NCI-H1417 treated with DMSO at 0.1 percent for 48 hours (cell line): ENCODE measurements at places on chromosomes 12 and 14.

DNA sequence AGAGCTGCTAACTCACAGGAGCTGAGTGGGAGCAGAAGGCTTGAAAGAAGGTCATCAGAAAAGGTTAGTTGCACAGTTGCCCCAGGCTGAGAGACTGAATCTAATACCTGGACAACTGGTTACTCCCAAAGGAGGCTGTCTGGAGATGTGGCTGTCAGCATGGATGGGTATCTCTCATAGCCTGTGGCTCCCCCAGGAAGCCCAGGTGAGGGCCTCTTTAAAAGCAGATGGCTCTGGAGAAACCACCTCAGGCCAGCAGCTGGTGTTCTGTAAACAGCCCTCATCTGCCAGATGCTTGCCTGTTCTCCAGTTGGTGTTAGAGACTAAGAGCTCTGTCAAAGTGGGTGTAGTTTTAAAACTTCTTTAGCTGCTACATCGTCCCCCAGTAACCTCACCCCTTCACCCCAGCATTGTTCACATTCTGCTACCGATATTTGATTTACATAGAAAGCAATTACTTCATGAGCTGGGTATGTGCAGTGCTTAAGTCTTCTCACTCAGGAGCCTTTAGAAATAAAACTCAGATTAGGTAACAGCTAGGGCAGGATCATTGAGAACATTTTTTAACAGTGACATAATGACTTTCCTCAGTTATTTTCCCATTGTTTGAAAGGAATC lies 25.8 kb downstream of the DACT1 start:
- peak; percentile 15 for DNase-seq

GRCh38 chr12:53950789-53951576 lies 3.7 kb upstream of the HOXC12 start:
- DNase-seq, result no peak

DNA sequence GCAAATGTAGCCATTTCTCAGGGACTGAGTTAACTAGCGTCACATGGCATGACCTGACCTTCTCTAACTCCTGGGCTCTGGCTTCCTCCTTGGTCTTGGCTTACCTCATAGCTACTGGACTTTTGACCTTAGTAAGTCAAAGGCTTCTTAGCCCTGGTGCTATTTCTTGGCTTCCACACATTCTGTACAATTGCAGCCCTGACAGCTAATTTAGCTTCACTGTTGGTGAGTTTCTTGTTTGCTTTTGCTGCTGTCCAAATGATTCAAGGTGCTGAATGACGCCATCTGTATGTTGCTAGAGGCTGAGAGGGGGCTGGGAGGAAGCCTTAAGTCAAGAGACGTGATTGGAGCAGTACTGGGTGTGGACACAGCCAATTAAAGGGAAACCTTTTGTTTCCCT lies 202.7 kb downstream of the PRKD1 start:
- DNase-seq, result no peak

DNA sequence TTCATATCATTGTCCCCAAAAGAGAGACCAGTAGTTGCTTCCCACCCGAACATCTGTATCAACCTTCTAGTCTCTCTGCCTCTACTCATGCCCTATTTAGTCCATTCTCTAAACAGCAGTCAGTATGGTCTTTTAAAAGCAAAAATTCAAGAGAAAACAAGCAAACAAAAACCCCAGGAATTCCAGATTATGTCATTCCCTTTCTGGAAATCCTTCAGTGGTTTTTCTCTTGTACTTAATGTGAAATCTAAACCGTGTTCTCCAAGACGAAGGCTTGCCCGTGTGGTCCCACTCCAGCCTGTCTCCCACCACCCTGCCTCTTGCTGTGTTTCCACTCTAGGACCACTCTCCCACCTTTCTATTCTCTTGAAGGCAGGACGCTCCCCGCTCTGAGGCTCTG lies 90.8 kb downstream of the TMEM30B start:
- no peak for DNase-seq

DNA sequence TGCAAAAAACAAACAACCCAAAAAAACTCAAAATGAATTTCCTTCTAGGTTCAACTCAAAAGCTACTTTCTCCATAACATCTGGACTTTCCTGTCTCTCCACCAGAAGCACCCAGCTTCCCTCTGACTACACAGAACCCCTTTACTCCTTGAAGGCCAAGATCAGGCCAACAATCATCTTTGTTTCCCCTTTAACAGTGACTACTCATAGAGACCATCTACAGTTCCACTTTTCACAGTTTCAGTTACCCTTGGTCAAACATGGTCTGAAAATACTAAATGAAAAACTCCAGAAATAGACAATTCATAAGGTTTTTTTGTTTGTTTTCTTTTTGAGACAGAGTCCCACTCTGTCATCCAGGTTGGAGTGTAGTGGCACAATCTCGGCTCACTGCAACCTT lies 11.8 kb downstream of the GCH1 start:
- DNase-seq, result no peak

GRCh38 chr12:46168426-46168825 lies 100.4 kb downstream of the SLC38A1 start:
- no peak for DNase-seq
